ENCODE measurements at places on chromosomes 5 and 9.

- no peak for DNase-seq
Measured at GRCh38 chr5:54146916-54147315, 163.5 kb downstream of the ARL15 start.

DNA sequence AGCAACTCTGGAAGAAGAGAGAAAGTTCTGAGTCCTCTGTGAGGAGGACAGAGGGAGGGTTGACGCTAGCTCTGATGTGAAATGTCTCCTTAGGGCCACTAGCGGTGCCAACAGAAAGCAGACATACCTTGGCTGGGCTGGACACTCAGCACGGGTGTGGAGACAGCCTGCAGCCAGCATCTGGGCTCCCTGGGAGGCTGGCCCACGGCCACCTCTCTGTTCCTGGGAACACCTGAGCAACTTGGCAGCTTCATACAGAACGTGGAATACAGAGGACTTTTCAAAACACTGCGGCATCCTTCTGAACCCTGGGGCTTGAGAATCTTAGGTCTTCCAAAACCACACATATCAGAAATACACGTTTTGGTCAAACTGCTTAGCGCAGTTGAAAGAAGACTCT, 269.1 kb downstream of the FSTL4 start:
- DNase-seq, result no peak

DNA sequence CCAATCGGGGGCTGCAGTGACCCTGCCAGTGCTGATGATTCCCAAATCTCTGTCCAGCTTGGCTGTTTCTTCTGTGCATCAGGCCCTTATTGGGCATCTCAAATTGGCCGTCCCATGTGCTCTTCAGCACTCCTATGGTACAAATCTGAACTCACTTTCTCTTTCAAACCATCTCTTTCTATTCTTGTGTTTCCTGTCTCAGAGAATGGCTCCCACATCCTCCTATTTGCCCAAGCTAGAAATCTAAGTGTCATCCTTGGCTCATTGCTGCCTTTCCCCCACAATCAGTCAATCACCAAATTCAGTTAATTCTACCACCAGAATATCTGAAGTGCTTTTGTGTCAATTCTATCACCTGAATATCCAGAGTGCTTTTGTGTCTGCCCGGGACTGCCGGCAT, 336.6 kb downstream of the CWC27 start:
- no peak for DNase-seq

DNA sequence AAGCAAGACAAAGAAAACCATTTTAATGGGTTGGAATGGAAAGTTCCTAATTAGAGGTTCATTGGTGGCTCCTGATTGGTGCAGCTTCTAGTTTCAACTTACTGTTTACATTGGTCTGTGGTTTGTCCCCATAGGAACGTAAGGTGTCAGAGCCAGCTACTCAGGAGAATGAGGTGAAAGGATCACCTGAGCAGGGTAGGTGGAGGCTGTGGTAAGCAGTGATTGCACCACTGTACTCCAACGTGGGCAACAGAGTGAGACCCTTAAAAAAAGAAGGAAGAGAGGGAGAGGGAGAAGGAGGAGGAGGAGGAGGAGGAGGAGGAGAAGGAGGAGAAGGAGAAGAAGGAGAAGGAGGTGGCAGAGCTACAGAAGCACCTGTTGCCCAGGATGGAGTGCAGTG, 30.4 kb downstream of the KCNIP1 start:
- no peak for DNase-seq

DNA sequence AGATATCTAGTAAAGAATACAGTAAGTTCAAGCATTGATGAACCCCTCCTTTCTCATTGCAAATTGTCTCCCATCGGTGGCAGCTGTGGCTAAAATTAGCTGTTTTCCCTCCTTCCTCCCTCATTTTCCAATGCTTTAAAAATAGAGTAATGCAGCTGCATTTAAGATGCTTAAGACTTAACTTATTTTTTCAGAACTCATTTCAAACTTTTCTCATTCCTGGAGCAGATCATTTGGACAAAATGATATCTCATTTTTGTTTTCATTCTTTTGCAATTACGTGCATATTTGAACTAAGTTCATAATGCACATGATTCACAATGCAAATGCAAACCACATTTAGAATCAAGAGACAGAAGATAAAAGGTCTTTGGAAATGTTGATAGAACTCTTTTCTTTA, 14.6 kb downstream of the HSPB3 start:
- DNase-seq, result peak; percentile 74

DNA sequence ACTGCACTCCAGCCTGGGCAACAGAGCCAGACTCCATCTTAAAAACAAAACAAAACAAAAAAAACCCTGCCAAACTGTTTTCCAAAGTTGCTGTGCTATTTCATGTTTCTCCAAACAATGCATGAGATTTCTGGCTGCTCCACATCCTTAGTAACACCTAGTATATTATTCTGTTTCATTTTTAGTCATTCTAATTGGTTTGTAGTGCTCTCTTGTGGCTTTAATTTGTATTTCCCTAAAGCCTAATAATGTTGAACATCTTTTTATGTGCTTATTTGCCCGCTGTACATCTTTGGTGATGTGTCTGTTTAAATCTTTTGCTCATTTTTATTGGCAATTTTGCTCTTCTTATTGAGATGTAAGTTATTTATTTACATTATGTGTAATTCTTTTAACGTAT, 18.4 kb upstream of the TTC1 start:
- DNase-seq, result no peak

- no peak for DNase-seq
Measured at GRCh38 chr9:130287736-130288135, 22.2 kb downstream of the HMCN2 start.

GRCh38 chr5:145975361-145976066, 39.1 kb downstream of the SH3RF2 start:
- DNase-seq, result peak; percentile 81

DNA sequence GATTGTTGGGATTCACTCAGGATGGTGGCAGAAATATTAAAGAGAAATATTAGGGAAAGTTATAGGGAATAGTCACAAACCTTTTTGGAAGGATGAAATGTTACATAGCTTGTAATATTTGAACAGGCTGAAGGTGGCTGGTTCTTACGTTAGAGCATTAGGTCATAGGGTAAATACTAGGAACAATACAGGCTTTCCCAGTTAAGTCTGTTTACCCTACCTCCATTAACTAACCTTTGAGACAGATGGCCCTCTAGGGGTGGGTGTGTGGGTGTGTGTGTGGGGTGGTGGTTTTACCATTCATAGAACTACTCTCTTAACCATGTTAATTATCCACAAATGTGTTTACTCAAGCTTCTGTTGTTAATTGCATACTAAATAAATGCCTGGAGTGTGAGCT, 94.3 kb upstream of the STK32A start:
- no peak for DNase-seq

DNA sequence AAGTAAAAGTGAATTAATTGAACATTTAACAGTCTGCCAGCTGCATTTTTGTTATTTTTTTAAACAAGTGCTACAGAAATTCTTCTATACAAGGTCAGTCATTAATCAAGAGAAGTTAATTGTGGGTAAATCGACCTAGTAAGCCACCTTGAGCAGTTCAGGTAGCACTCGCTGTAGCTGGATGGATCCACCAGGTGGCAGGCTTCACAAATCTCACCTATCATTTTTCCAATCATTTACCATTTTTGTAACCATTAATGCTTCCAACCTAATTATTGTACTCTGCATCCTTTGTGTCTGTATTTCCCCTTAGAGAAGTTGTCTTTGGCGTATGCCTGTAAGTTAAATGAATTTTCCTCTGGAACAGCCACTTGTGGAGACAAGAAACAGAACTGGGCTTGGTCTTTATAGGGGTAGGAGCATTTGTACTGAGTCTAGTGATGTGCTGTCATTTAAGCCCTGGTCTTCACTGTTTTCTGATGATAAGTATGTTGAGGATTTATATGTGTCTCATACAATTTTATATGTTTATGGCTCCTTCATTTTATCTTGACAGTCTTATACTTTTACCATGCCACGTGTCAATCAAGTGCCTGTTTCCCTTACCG, 39.5 kb downstream of the CD180 start:
- peak; percentile 9 for DNase-seq

DNA sequence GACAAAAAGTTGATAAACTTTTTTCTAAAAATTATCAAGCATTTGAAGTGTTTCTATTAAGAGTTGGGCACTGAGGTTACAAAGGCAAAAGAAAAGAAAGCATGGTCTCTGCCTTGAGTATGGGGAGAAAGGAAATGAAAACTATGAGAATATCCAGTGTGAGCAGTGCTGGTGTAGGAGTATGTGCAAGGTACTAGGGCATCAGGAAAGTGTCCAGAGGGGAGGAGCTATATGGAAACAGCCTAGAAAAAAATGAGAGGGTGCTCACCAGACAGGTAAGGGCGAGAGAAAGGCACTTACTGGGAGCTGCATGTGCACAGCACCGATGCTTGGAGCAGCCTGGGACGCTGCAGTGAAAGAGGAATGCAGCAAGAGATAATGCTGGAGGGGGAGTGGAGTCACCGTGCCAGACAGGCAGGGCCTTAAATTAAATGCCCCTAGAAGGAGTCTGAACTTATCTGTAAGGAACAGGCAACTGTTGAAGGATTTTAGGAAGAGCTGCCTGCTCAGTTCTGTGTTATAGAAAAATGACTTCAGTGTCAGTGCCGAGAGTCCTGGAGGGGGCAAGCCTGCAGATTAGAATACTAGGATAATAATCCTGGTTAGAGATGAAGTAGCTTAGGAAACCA, 14.0 kb downstream of the MCC start:
- DNase-seq, result no peak

GRCh38 chr5:142743592-142744441, 26.4 kb upstream of the ARHGAP26 start:
- DNase-seq, result peak; percentile 35

DNA sequence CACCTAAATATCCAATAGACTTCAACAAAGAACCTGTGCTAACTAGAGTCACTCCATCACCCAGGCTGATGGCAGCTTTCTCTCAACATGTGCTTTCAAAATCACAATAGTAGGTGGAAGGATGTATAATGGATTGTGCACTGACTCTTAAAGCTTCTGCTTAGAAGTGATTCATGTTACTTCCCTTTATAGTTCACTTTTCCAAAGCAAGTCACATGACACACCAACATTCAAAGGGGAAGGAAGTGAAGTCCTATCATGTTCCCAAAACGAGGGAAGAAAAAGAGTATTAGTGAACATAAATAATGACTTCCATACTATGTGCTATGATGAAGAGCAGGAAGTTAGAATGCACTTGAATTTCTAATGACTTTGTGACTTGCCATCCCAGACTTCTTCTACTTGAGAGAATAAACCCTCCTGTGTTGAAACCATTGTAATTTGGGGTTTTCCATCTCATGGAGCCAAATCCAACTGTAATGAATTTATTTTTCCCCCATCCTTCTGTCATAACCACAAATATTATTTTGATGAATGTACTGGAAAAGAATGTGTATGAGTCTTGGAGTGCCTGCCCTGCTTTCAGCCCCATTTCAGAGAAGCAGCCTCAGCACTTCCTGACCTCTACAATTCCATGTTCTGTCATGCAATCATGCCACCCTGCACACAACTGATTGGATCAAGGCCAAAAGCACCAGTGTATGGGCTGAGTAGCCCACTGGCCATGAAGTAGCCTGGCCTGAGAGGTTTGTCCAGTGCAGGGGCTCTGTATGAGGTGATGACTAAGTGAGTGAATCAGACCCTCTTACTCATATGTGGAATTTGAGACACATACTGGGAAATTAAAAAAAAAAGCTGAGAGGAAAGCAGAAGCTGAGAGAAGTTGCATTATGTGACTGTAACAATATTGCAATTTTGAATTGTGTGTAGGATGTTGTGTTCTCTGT, 525.9 kb upstream of the CLINT1 start:
- peak; percentile 97 for DNase-seq

GRCh38 chr5:160618286-160618685, 196.6 kb downstream of the PTTG1 start:
- no peak for DNase-seq

DNA sequence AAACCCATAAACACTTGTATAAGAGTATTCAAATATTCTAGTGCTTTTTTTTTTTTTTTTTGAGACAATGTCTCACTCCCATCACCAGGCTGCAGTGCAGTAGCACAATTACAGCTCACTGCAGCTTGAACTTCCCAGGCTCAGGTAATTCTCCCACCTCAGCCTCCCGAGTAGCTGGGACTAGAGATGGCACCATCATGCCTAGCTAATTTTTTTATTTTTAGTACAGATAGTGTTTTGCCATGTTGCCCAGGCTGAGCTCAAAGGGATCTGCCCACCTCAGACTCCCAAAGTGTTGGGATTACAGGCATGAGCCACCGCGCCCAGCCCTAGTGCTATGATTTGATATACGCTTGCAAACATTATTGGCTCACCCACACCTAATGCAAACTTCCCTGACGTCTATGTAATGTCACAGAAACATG, 11.8 kb downstream of the IL6ST start:
- DNase-seq, result no peak

- DNase-seq, result peak; percentile 14
Measured at GRCh38 chr5:135891268-135891667, 4.4 kb downstream of the IL9 start.

DNA sequence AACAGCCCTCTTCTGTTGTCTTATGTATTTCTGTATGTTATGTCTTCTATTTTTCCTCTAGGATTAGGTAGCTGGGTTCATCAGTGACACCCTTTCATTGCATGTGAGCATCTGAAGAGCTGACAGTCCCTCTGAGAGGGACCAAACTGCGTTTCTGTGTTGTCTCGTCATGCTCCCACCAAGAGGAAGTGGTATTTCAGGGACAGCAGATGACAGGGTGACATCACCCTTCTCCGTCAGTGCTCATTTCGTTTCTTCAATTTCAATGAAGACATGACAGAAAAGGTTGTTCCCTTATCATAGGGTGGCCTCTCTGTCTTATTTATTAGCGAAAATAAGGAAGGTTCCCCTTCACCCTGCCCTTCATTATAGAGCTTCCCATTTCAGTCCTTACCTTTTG, 225.9 kb upstream of the NR4A3 start:
- DNase-seq, result no peak

GRCh38 chr9:29176231-29176630, 1603.0 kb upstream of the C9orf72 start:
- no peak for DNase-seq

DNA sequence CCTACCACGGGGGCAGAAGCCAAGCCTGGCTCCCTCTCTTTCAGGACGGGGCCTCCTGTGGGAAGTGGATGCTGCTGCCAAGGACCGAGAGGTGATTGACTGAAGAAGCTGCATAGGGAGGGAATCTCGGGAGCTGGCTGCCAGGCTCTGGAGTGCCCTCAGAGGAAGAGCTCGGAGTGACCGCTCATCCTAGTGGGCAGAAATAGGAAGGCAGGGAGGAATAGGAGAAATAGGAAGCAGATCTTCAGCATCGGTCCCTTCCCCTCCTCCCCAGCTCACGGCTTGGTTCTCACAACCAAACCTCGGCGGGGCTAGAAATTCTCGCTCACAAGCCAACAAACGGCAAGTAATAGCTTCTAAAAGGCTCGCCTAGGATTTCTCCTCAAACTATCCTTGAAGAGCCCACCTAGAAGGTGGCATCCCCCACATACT, 159.9 kb upstream of the RAI14 start:
- DNase-seq, result no peak

- peak; percentile 51 for DNase-seq
Measured at GRCh38 chr5:96610747-96611146, 51.4 kb upstream of the CAST start.

GRCh38 chr5:174457141-174457678, 267.2 kb upstream of the MSX2 start:
- no peak for DNase-seq

GRCh38 chr9:79054500-79054899, 517.3 kb upstream of the TLE4 start:
- DNase-seq, result peak; percentile 58

Data from fibroblast of skin of abdomen (primary cell).